Thymus (tissue), 14 donors: ENCODE measurements at places on chromosomes 16 and 17.

- H3K36me3 ChIP-seq: no peaks in the 10 kb centered on the region
- H3K27ac ChIP-seq: peak overlapping the region; percentile 32
These were observed 85.1 kb upstream of the TBX2 start for GRCh38 chr17:61314368-61315078.

GRCh38 chr17:47949197-47949759 lies 7.9 kb downstream of the PNPO start:
- DNase-seq: no peak
- H3K27ac ChIP-seq: peak overlapping the region; percentile 56
- peaks cover 52% of the 10 kb centered on the region for H3K4me1 ChIP-seq
- peaks cover 37% of the 10 kb centered on the region for H3K36me3 ChIP-seq
- no peaks in the 10 kb centered on the region for H3K27me3 ChIP-seq
- H3K4me3 ChIP-seq: peak overlapping the region; percentile 21

DNA sequence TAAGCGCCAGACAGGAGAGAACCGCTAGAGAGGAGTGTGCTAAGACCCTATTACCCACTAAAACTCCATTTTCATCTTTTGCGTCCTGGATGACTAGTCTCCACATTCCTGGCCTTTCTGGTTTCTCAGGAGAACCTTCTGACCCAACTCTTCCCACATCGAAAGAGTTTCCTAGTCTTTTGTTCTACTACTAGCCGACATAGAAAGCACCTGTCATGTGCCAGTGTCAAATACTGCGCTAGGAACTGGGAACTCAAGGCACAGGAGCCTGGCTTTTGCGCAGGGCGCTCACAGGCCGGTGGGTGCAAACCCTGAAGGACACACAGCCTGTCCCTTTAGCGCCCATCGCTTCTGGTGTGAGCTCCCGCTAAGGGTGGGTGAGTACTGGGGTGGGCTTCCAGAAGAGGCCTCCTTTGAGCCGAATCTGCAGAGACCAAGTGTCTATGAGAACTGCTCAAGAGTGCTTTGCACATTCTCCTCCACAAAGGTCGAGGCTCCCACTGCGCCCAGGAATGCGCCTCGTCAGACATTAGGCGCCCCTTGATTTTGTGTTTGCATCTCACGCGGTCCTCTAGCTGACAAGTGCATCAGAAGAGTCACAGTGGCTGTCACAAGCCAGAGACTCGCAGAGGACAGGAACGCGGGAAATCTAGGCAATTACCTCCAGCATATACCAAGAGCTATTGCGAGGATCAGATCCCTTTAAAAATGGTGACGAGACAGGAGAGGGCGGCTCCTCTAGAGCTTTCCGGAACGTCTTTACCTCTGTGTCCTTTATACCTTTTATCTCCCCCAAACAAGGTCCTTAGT lies 2.0 kb upstream of the PSMB3 start:
- no peak overlapping the region for H3K27ac ChIP-seq
- no peak for DNase-seq
- no peak overlapping the region for H3K4me3 ChIP-seq
- H3K27me3 ChIP-seq: peaks cover 65% of the 10 kb centered on the region
- H3K4me1 ChIP-seq: peaks cover 30% of the 10 kb centered on the region
- H3K36me3 ChIP-seq: peaks cover 13% of the 10 kb centered on the region

DNA sequence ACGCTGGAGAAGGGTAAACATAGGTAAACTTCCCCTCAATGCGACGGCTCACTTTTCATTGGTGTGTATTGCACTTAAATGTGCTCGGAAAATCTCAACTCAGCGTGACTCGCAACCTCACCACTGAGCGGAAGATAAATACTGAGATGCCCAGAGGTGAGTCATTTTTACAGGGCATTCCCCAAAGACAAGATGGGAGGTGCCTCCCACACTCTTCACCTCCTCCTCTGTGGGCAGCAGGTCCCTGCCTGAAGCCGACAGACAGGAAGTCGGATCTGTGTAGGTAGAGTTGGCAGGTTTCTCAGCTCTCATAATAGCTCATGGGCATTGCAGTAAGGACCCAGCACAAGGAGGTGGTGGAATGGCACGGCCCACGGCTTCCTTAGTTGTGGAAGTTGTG lies 274.6 kb upstream of the HSBP1 start:
- H3K4me3 ChIP-seq: no peak overlapping the region
- H3K27me3 ChIP-seq: no peaks in the 10 kb centered on the region
- no peak overlapping the region for H3K27ac ChIP-seq

DNA sequence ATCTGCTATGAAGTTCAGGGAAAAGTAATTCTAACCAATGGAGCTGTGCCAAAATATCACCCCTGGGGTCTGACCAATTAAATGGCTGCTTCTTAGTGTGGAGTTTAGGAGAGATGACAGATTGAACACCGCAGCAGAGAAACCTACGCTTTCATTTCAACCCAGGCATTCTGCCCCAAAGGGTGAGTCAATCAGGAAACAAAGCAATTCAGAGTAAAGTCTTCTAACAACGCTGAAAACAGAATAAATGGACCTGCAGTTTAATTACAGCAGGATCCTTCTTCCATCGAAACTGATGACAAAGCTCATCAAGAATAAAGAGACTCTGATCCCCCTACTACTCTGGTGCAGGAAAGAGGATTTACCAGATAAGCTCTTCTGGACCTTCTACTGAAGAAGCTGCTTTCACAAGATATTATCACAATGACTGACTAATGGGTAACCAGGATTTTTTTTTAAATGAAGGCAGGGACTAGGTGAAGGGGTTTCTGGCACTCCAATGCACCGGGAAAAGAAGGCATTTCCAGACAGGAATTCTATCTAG lies 16.7 kb downstream of the RFFL start:
- no peaks in the 10 kb centered on the region for H3K27me3 ChIP-seq
- H3K4me3 ChIP-seq: peak overlapping the region; percentile 12

GRCh38 chr17:29210879-29211278 lies 30.7 kb upstream of the MYO18A start:
- no peak overlapping the region for H3K4me3 ChIP-seq
- no peaks in the 10 kb centered on the region for H3K27me3 ChIP-seq
- no peak for DNase-seq

DNA sequence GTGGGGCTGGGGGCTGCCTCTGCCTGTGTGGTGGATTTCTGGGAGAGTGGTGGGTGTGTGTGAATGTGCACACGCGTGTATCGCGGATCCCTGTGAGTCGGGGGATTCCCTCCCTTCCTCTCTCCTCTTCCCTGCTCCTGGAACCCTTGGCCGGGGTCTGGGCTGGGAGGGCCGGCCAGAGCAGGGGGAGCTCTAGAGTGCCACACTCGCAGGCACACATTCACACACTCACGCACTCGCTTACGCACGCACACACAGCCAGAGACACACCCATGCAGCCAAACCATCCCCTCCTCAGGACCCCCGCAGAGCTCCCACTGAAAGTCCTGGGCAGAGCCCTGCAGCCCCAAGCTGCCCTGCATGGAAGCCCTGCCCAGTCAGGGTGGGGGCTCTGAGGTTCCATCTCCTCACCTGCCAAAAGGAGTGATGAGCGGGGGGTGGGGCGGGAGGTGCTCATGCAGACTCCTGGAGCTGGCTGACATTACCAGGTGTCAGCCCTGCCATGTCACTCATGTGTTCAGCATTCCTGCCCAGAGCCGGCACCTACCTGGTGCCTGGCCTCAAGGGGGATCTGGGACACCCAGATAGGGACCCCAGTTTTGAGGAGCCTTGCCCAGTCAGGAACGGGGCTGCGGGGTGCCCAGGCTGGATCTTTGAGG lies 1.9 kb downstream of the NECAB2 start:
- no peaks in the 10 kb centered on the region for H3K36me3 ChIP-seq
- no peak for DNase-seq
- peaks cover 54% of the 10 kb centered on the region for H3K27me3 ChIP-seq

DNA sequence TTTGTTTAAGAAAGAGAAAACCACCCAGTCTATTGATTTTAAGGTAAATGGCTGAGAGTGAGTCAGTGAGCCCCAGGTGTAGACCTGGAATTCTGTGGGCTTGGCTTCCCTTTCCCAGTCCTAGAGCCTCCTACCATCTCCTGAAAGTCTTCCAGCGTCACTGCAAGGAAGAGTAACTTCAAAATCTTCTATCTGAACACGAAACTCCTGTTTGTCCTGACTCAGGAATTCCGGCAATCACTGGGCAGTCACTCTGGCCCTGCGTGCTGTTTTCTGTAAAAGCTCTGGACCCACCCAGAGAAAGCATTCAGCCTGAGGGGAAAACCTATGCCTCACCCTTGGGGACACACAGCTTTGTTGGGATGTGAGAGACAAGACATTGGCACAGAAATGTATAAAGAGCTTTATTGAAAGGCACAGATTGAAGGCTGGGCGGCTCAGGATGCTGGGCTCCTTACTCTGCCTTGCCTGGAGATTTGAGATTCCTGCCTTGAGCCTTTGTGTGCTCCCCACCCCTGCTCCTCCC lies 15.9 kb downstream of the MINK1 start:
- no peaks in the 10 kb centered on the region for H3K36me3 ChIP-seq
- DNase-seq: no peak
- no peaks in the 10 kb centered on the region for H3K27me3 ChIP-seq
- peak overlapping the region; percentile 59 for H3K27ac ChIP-seq

DNA sequence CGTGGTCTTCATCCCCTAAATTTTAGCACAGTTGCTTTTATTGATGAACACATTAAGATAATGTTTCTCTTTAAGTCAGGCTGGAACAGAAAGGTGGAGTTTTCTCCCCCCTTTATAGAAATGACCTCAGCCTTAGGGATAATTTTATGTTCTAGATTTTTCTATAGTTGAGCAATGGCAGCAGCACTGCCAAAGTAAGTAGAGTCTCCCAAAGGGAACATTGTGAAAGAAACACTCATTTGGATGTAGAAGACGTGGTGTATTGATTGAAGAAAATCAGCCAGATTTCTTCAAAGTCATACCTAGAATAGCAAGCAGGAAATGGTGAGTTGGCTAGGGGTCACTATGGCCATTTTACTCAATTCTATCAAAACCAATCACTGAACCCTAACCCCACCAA lies 122.5 kb downstream of the DNAH9 start:
- H3K27ac ChIP-seq: no peak overlapping the region
- no peak overlapping the region for H3K4me3 ChIP-seq
- no peaks in the 10 kb centered on the region for H3K36me3 ChIP-seq
- H3K4me1 ChIP-seq: no peaks in the 10 kb centered on the region
- DNase-seq: no peak

GRCh38 chr17:48752399-48753288 lies 24.1 kb upstream of the HOXB13 start:
- H3K4me3 ChIP-seq: no peak overlapping the region
- H3K4me1 ChIP-seq: no peaks in the 10 kb centered on the region
- no peaks in the 10 kb centered on the region for H3K36me3 ChIP-seq
- H3K27me3 ChIP-seq: peaks cover 100% of the 10 kb centered on the region
- H3K27ac ChIP-seq: no peak overlapping the region

GRCh38 chr17:21299981-21300600 lies 15.6 kb downstream of the MAP2K3 start:
- H3K27ac ChIP-seq: no peak overlapping the region
- H3K4me3 ChIP-seq: no peak overlapping the region
- DNase-seq: no peak
- no peaks in the 10 kb centered on the region for H3K27me3 ChIP-seq

DNA sequence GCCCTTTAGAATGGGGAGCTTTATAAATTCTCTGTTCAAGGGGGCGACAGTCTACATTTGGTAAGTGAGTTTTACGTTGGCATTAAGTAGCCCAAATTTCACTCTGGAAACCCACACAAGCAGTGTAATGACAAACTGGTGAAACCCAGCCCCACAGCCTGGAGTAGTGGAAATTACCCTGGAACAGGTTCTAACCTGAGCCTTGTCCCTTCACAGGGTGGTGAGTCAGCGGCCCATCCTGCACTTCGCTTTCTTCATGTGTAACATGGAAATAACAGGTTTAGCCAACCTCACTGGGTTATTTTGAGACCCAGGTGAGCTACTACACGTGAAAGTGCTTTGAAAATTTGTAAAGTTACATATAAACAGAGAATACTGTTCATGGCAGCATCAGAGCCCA lies 3.5 kb upstream of the TLCD3A start:
- H3K27me3 ChIP-seq: peaks cover 26% of the 10 kb centered on the region
- peak overlapping the region; percentile 69 for H3K27ac ChIP-seq
- peaks cover 13% of the 10 kb centered on the region for H3K4me1 ChIP-seq
- no peak for DNase-seq

GRCh38 chr17:74520790-74521480 lies 10.3 kb downstream of the CD300LB start:
- H3K4me3 ChIP-seq: no peak overlapping the region
- no peaks in the 10 kb centered on the region for H3K36me3 ChIP-seq
- peaks cover 9% of the 10 kb centered on the region for H3K4me1 ChIP-seq
- H3K27me3 ChIP-seq: peaks cover 2% of the 10 kb centered on the region
- DNase-seq: no peak

- no peaks in the 10 kb centered on the region for H3K27me3 ChIP-seq
- H3K4me1 ChIP-seq: no peaks in the 10 kb centered on the region
- no peak overlapping the region for H3K4me3 ChIP-seq
- H3K36me3 ChIP-seq: no peaks in the 10 kb centered on the region
- H3K27ac ChIP-seq: no peak overlapping the region
These were observed 1.0 kb downstream of the KRTAP2-2 start for GRCh38 chr17:41054025-41054424.

GRCh38 chr17:78351449-78352006 lies 8.3 kb downstream of the SOCS3 start:
- peak overlapping the region; percentile 61 for H3K27ac ChIP-seq
- peaks cover 23% of the 10 kb centered on the region for H3K27me3 ChIP-seq
- H3K36me3 ChIP-seq: peaks cover 5% of the 10 kb centered on the region

GRCh38 chr16:73166947-73167550 lies 119.1 kb upstream of the ZFHX3 start:
- H3K4me3 ChIP-seq: no peak overlapping the region
- H3K27ac ChIP-seq: no peak overlapping the region
- no peaks in the 10 kb centered on the region for H3K27me3 ChIP-seq
- H3K36me3 ChIP-seq: no peaks in the 10 kb centered on the region
- no peak for DNase-seq

DNA sequence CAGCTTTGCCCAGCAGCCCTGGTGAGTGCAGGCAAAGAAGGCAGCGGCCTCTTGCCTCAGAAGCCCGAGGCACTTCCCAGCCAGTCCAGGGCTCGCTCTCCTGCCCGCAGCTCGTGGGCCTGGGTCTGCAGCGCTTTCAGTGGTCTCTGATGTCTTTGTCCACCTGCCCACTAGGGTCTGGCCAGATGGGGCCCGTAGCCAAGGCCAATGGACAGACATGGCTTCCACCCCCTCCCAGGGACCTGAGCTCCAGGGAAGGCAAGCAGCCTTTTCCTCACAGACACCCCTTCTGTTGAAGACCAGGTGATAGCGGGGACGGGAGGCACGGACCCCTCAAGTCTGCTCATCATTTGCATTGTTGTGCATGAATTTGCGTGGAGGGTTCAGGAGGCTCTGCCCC lies 33.7 kb upstream of the ZC3H18 start:
- H3K27ac ChIP-seq: no peak overlapping the region
- H3K4me1 ChIP-seq: peaks cover 8% of the 10 kb centered on the region
- no peak for DNase-seq
- no peak overlapping the region for H3K4me3 ChIP-seq
- peaks cover 2% of the 10 kb centered on the region for H3K27me3 ChIP-seq
- no peaks in the 10 kb centered on the region for H3K36me3 ChIP-seq

- DNase-seq: no peak
- H3K4me3 ChIP-seq: no peak overlapping the region
- peaks cover 25% of the 10 kb centered on the region for H3K4me1 ChIP-seq
- H3K27me3 ChIP-seq: no peaks in the 10 kb centered on the region
These were observed 1.1 kb upstream of the XYLT2 start for GRCh38 chr17:50344731-50345365.

GRCh38 chr17:35406568-35406967 lies 25.7 kb downstream of the SLFN12 start:
- H3K4me1 ChIP-seq: no peaks in the 10 kb centered on the region
- no peaks in the 10 kb centered on the region for H3K27me3 ChIP-seq
- H3K36me3 ChIP-seq: no peaks in the 10 kb centered on the region
- DNase-seq: no peak
- H3K27ac ChIP-seq: no peak overlapping the region

- peaks cover 16% of the 10 kb centered on the region for H3K36me3 ChIP-seq
- no peak overlapping the region for H3K27ac ChIP-seq
- no peaks in the 10 kb centered on the region for H3K27me3 ChIP-seq
These were observed 116.7 kb downstream of the MSI2 start for GRCh38 chr17:57373048-57373447.
